Activated CD8-positive, alpha-beta memory T cell treated with anti-CD3 and anti-CD28 coated beads for 4 hours (primary cell): ENCODE measurements at places on chromosomes 11 and 22.

- no peak for DNase-seq
These were observed 135.4 kb downstream of the METTL15 start for GRCh38 chr11:28243581-28243980.

DNA sequence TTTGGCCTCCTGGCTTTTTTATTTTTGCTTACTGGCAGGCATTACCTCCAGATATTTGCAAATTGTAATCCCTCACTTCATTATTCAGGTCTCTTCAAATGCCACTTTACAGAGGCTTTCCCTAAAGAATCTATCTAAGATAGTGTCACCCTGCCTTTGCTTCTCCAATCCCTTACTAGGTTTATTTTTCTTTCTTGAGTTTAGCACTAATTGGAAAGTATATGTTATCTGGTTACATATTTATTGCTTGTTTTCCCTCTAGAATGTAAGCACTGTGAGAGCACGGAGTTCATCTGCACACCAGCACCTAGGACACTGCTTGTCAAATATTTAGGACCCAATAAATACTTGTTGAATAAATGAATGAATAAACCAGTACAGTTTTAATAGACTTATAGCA, 3.5 kb downstream of the KIF18A start:
- no peak for DNase-seq

DNA sequence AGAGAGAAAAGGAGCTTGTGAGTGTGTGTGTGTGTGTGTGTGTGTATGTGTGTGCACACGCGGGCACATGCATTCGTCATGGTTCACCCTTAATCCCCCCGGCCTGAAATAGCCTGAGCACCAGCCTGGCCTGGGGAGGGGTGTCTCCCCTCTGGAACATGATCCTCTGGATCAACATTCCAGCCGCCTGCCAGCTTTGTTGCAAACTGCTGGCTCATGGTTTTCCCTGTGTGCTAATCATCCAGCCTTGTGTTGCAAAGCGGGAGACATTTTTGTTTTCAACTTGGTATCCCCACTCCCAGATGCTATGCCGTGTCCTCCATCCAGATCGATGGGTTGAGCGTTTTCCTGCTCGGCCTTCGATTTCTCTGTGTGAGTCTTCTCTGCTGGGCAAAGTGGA, 94.3 kb downstream of the FEZ1 start:
- no peak for DNase-seq

DNA sequence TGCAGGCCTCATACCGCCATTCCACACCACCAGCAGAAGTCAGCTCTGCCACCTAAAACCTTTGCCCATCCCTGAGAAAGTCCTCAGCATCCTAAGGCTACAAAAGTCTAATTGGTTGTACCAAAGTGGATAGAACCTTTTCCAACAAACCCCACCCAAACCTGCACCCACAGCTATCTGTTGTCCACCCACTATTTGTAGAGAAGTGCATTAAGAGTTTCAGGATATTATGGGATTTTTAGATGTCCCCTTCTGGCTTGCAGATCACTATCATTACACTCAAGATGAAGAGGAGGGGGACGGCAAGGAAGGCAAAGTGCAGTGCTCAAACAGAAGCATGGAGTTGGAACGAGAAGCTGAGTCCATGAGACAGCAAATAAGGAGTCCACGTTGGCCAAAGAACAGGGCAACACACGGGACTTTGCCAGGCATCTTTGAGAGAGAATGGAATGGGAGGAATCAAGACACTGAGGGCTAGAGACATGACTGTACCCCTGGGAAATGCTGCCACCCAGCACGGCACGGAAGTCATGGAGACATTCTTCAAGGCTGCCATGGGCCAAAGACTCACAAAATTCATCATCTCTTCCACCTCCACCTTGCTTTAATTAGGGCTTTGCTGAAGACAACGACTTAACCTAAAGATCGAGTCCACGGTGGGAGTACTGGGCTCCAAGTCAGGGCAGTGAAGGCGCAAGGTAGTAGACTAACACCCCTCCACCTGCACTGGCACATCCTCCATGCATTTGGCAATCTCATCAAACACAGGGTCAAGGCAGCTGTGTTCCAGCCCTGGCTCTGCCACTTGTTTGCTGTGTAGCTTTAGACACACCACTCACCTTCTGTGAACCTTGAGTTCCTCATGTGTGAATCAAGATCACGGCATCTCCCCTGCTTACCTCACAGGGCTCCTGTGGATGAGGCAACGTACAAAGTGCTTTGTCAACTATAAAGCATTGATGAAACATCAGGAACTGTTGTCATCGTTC, 112.9 kb upstream of the TMEM45B start:
- no peak for DNase-seq

- DNase-seq = no peak
These were observed 100.5 kb upstream of the CRYBB3 start for GRCh38 chr22:25099202-25099601.

DNA sequence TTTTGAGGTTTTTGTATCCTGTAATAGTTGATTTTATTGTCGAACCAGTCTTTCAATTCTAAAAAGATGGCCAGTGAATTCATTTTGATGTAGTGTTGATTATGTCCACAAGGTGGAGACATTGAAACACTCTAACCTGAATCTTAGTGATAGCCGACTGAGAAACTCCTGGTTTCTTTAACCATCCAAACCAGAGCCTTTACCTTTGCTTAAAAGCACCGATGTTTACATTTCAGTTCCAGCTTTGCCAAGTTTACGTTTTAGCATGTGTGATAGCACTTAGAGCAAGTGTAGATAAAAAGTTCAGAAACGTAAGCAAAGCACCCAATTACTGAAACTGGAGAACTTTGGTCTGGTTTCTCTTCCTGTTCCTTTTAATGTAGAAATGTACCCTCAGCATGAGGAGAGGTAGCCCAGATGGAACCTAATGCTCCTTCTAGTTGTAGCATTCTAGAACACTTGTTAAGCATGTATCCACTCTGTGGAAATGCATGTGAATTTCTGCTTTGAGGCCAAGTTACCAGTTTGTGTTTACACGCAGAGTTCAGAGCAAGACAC, 208.6 kb downstream of the DBX1 start:
- no peak for DNase-seq

GRCh38 chr11:31711137-31711536, 100.0 kb downstream of the PAX6 start:
- no peak for DNase-seq

GRCh38 chr22:30968015-30968923, at the start of gene MORC2:
MORC2 (minus strand) TSS chr22:30968774; CDS start chr22:30967889, 885 bp downstream.
- no peak for DNase-seq

- DNase-seq = no peak
These were observed 193.9 kb upstream of the RAG2 start for GRCh38 chr11:36791957-36792356.

DNA sequence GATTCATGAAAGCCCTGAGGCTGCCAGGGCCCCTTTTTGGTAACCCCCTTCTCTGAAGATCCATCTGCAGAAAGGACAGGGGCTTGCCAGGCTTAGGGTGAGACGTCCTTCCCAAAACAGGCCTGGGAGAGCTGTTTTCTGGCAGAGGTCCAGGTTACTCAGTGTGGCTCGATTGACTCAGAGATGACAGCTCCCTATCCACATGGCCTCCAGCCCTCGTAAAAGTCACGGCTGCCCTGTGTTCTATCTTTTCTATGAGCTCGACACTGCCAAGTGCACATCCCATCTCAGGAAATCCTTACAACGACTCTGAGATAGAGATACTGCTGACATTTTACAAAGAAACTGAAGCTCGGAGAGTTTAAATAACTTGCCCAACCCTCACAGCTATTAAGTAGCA, 20.4 kb downstream of the ADAMTS8 start:
- no peak for DNase-seq
